ENCODE measurements at places on chromosomes 6 and 20.

- DNase-seq, result no peak
Measured at GRCh38 chr20:58048096-58048702, 180.3 kb downstream of the ANKRD60 start.

DNA sequence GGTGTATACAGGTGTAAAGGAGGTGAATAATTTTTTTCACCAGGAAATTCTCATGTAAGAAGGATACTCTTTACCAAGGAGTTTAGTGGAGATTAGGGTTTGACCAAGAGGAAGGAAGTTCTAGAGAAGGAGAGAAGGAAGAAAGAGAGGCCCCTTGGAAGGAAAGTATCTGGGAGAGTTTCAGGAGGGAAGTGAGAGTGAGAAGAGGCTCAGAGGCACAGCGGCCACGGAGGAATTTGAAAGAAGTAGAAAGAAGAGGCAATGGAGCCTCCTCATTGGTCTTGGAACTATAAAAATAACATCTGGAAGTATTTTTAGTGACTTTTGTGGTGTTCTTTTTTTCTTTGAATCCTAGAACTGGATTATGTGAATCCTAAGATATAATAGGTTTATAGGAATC is 50.8 kb upstream of the MCUR1 start:
- DNase-seq, result no peak

DNA sequence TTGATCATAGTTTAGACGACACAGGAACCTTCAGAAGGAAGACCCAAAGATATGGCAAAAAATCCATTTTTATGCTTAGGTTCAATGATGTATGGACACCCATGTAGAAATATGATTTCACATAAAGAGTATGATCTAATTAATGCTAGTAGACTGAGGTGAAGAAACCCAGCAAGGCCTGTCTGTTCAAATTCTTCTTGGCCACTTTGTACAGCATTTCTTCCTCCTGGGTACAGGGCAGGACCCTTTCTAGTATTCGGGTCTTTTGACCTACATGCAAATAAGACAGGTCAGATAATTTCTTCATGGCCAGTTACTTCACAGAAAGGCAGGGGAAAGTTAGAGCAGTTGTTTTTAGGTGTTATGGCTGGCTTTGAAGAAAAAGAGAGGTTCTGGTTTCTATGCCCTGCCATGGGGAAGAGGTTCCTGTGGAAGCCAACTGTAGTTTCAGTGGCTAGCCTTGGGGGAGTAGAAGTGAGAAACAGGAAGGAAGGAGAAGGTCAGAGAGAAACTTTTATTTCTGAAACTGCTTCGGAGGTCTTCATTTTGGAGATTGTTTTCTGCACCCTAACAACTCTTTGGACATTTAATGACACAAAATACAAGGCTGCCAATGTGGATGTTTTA is 208.3 kb downstream of the PTPRK start:
- DNase-seq, result no peak

- DNase-seq, result no peak
Measured at GRCh38 chr6:170053966-170054661, 236.8 kb downstream of the DLL1 start.

- no peak for DNase-seq
Measured at GRCh38 chr6:116108836-116109235, 8.2 kb downstream of the NT5DC1 start.

GRCh38 chr20:6709910-6710595 is 57.4 kb upstream of the BMP2 start:
- DNase-seq, result no peak

- no peak for DNase-seq
Measured at GRCh38 chr6:149861603-149862423, 2.3 kb downstream of the LRP11 start.

DNA sequence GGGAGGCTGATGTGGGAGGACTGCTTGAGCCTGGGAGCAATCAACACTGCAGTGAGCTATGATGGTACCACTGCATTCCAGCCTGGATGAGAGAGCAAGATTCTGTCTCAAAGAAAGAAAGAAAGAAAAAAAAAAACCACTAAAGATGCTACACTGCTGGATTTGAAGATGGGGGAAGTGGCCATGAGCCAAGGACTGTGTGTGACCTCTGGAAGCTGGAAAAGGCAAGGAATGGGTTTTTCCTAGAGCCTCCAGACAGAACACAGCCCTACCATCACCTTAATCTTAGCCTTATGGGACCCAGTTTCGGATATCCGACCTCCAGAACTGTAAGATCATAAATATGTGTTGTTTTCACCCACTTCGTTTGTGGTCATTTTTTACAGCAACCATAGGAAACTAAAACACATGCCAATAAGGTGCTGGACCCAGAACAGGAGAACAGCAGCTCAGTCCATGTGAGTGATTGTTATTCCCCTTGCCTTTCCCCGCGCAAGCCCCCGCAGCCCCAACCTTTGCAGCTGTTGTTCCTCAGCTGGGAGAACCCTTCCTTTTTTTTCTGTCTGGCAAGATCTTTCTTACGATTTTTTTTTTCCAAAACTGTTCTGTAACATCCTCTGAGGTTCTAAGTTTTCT is 11.1 kb upstream of the VAPB start:
- DNase-seq, result no peak

- DNase-seq, result no peak
Measured at GRCh38 chr6:148578489-148578814, 168.4 kb upstream of the UST start.

- no peak for DNase-seq
Measured at GRCh38 chr6:113425977-113426660, 431.0 kb upstream of the MARCKS start.

- DNase-seq, result no peak
Measured at GRCh38 chr6:135438907-135439535, 58.5 kb downstream of the AHI1 start.

- no peak for DNase-seq
Measured at GRCh38 chr20:19964289-19965265, 52.6 kb upstream of the NAA20 start.

DNA sequence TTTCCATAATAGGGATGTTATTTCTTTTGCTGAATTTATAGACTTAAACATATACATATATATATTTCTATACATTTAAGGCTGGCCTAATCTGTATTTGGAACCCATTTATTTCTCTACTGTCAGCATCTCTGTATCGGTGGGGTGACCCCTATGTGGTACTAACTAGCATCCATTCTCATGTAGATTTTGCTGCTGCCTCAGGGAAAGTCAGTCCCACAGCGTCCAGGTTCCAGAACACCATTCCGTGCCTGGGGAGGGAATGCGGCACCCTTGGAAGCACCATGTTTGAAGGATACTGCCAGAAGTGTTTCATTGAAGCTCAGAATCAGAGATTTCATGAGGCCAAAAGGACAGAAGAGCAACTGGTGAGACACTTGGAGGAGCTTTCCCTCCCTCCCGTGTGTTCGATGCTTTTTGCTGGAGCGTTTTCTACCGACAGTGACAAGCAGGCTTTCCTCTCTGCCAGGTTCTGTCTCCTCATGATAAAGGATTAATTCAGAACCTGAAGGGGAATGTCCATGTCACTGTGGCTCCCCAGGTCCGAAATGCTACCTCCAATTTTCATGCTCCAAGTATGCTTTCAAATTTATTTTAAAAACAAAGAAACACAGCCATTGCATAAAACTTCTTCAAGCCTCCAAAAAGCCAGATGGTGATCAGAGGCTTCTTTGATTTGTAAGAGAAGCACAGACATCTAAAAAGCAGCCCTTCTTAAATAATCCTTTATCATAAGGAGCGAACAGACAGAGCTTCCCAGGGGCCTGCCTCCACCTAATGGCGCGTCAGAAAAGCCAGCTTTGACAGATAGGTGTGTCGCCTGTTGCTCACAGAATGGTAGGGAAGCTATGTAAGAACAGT is 13.1 kb downstream of the TNFAIP3 start:
- DNase-seq, result no peak

GRCh38 chr6:11273406-11274065 is 41.1 kb upstream of the NEDD9 start:
- DNase-seq, result no peak

DNA sequence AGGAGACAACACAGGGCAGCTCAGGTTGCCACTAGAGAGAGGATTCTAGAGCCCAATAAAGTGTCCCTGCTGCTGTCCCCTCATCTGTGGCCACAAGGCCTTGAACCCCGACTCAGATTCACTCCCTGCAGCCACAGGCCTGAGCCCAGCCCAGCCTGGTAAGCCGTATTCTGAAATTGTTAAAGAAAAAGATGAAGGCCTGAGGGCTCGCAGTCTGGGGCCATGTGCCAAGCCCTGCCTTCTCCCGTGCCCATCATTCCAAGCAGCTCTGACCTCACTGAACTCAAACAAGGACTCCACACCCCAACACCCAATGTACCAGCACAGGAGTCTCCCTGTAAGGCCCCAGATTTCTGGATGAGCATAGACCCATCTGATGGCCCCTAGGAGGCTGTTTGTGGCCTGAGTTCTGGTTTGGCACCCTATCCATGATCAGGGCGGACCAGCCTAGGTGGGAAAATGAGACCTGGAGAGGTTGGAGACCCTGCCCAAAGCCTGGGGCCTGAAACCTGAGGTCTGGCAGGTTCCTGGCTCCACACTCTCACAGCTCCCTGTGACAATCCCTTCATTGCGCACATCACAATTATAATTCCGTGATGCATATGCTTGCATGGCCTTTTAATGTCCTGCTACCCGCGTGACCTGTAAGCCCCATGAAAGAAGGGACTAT is 62.0 kb upstream of the TOP1 start:
- no peak for DNase-seq

GRCh38 chr6:56491606-56492328 is 150.9 kb downstream of the DST start:
- no peak for DNase-seq

DNA sequence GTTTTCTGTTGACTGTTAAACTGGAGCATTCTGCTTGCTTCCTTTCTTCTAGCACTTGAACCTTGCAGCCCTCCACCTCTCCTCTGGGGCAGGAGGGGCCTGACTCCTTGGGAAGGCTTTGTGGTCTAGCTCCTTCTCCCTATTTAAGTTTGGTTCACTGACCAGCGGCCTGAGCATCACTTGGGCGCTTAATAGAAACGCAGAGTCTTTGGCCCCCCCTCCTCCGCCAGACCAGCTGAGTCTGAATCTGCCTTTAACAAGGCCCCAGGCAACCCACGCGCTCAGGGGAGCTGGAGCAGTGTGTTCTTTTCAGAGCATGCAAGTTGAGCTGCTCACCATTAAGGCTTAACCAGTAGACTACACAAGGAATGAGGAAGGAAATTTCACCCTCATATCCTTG is 225.7 kb downstream of the NRN1 start:
- no peak for DNase-seq

DNA sequence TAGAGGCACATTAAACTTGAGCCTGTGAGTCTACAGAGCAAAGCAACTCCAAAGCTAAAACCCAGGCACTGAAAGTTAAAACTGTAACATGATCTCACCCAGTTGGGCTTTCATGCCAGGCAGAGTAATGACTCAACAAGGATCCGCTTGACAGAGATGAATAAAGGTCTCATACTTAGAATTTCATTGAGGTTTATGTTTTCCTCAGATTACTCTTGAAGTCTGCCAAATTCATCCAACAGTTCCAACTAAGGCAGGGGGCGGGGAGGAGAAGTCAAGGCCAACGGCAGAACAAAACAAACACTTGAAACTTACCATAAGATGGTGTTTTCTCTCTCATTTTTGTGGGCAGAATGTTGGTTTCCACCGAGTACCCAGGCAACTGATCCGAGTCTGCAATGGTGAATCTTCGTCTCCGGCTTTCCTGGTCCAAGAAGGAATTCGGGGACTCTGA is 54.0 kb upstream of the IPCEF1 start:
- no peak for DNase-seq

GRCh38 chr20:24816431-24816830 is 132.6 kb upstream of the CST7 start:
- DNase-seq, result no peak

- no peak for DNase-seq
Measured at GRCh38 chr20:52682237-52682636, 289.9 kb upstream of the TSHZ2 start.

- DNase-seq, result no peak
Measured at GRCh38 chr6:165119231-165120020, 190.0 kb downstream of the C6orf118 start.

DNA sequence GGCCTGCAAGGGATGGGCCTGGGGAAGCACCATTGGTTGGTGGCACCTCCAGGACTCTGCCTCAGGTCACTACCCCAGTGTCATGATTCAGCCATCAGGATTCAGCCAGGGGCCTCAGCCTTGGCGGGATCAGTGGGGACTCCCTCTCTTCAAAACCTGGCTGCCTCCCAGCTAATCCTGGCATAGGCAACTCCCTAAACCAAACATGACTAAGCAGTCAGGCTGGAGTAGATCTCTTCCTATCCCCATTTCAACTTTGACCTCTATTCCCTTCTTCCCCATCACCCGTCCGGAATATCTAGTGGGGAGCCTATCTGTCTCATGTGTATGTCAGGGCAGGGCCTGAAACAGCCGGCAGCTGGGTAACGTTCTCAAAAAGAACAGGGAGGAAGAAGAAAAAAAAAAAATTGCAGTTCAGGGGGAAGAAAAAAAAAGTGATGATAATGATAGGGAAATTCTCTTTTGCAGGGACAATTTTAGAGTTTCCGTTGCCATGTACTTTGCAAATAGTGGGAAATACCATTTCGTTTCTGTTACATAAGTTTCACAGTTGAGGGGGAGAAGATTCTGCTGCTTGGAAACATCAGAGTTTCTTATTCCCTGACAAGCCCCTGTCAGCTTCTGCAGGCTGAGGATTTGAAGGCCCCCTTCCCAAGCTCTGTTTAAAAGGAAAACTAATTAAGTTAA is 4.1 kb upstream of the PREX1 start:
- DNase-seq, result no peak

DNA sequence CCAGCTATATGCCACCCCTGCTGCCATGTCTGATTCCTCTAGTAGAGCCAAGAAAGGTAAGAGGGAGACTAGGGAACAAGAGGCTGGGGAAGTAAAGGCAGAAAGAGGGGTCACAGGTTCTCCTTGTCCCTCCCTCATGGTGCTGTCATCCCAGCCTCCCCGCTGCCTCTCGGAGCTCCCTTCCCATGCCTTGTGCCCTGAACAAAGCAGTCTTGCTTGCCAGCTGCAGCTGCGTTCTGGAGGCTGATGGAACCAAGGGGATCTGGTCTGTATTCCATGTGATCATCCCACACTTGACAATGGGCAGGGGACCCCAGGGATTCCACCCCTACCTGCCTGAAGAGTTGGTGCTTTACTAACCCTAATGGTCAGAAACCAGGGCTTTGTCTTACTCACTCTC is 61.4 kb downstream of the DAAM2 start:
- DNase-seq, result no peak

- DNase-seq, result no peak
Measured at GRCh38 chr6:78253618-78254017, 600.8 kb downstream of the MEI4 start.

GRCh38 chr6:84082689-84083265 is 49.2 kb downstream of the MRAP2 start:
- DNase-seq, result no peak

- DNase-seq, result no peak
Measured at GRCh38 chr6:4889701-4890100, 113.5 kb downstream of the CDYL start.
